Body of pancreas (tissue), 4 donors: ENCODE measurements at places on chromosomes 2 and 18.
A peak's percentile ranks its signal among the peaks of the same experiment; 100 is the strongest.

GRCh38 chr2:66456183-66457041, 21.5 kb downstream of the MEIS1 start:
- no peak for DNase-seq
- H3K27ac ChIP-seq: peak overlapping the region; percentile 40
- H3K36me3 ChIP-seq: peaks cover 4% of the 10 kb centered on the region
- H3K4me1 ChIP-seq: peaks cover 79% of the 10 kb centered on the region

- H3K4me1 ChIP-seq: peaks cover 75% of the 10 kb centered on the region
- H3K4me3 ChIP-seq: no peak overlapping the region
- H3K27me3 ChIP-seq: no peaks in the 10 kb centered on the region
- no peak overlapping the region for H3K27ac ChIP-seq
- no peak for DNase-seq
These were observed 5.6 kb downstream of the FOSL2 start for GRCh38 chr2:28398101-28398834.

DNA sequence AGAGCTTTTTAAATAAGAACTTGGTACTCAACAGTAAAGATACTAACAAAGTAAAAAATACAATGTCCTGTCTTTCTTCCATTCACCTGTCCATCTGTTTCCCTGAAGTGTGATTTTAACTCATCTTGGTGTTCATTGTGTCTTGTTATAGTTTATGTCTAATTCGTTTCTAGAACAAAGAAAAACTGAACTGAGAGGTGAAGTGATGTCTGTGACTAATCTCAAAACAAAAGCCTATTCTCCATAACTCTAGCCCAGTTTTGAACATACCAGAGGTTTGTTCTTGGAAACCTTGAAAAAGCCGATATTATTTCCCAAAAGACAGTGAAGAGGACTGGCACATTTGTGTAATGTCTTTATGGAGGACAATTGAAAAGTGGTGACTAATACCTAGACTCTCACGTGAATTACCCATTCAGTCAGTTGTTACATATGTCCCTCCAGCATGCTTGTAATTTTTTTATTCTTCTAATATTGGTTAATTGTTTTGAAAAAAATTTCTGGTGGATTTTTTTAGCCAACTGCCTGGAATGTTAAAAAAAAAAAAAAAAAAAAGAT, 725.8 kb downstream of the SATB2 start:
- H3K36me3 ChIP-seq: no peaks in the 10 kb centered on the region
- H3K27ac ChIP-seq: no peak overlapping the region
- no peak overlapping the region for H3K4me3 ChIP-seq
- no peaks in the 10 kb centered on the region for H3K27me3 ChIP-seq

GRCh38 chr18:27887711-27888495, 289.0 kb downstream of the CDH2 start:
- no peak for DNase-seq
- H3K4me1 ChIP-seq: no peaks in the 10 kb centered on the region
- H3K27ac ChIP-seq: no peak overlapping the region
- H3K4me3 ChIP-seq: no peak overlapping the region
- no peaks in the 10 kb centered on the region for H3K36me3 ChIP-seq

DNA sequence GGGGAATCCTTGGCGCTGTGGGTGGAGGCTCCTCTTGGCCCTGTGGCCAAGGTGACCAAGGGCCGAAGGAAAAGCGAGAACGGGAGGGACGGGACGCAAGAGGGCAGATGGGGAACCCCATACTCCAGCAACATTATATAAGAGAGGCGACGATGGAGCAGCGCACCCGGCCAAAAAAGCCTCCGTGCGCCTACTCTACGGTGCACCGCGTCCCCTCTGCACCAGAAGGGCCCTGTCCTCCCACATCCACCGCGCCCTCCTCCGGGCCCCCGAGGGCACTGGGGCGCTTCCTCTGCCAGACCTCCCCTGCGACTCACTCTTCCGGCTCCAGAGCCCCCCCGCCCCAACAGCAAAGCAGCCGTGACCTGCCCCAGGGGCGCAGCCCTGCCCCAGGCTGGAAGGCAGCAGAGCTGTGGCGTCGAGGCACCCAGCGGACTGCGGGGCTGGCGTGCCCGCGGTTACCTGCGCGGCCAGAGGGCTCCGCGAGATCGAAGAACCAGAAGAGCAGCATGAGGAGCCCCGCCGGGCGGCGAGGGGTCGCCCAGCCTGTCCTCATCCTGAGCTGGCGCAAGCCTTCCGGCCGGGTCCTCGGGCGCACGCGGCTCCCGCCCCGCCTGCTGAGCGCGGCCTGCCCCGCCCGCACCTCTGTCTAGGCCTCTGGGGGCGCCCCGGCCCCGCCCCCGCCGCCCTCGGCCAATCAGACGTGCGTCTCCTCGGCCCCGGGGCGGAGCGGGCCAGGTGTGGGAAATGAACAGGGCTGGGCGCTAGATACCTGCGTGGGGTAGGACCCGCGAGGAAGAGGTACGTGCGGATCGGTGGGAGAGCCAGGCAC, 106.3 kb upstream of the CD302 start:
- no peaks in the 10 kb centered on the region for H3K27me3 ChIP-seq
- H3K36me3 ChIP-seq: no peaks in the 10 kb centered on the region
- DNase-seq: peak; percentile 68

- peak overlapping the region; percentile 92 for H3K4me3 ChIP-seq
- H3K4me1 ChIP-seq: peaks cover 32% of the 10 kb centered on the region
- H3K36me3 ChIP-seq: no peaks in the 10 kb centered on the region
- peak; percentile 66 for DNase-seq
These were observed 947 bp downstream of the ITSN2 start for GRCh38 chr2:24359129-24360049.

DNA sequence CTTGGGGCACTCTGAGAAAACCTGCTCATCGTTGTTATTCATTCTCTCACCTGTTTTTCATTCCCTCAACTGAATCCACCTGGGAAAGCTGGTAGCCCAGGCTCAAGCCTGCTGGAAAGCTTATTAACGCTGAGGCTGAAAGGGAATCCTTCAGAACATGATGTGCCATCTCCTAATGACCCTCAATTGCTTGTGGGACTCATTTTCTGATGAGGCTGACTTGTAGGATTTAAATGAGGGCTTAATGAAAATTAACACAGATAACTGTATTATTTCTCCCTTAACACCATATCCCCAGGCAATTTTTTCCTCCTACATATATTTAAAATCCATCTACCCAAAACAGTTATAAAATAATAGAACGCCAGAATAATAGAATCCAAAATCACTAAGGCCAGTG, 162.7 kb upstream of the ACAA2 start:
- no peak overlapping the region for H3K27ac ChIP-seq
- H3K4me3 ChIP-seq: no peak overlapping the region
- H3K36me3 ChIP-seq: no peaks in the 10 kb centered on the region
- no peak for DNase-seq
- H3K27me3 ChIP-seq: no peaks in the 10 kb centered on the region
- H3K4me1 ChIP-seq: no peaks in the 10 kb centered on the region

- DNase-seq: no peak
- H3K4me3 ChIP-seq: no peak overlapping the region
- H3K27me3 ChIP-seq: no peaks in the 10 kb centered on the region
These were observed 87.5 kb downstream of the MSH2 start for GRCh38 chr2:47490406-47490805.

DNA sequence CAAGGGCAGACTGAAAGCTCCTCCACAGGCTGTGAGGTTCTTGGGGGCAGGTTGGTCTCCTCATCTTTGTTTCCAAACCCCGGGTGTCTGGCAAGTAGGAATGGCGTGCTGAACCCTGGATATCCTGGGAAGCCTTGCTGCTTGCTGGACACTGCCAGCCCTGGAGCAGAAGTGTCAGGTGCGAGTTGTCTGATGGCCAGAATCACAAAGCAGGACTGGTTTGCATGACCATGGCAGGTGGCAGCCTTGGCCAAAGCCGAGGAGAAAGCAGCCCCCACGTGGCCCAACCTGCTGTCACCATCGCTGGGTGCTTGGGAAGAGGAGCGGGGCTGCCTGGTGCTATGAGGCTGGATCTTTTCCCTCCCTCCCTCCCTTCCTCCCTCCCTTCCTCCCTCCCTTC, 309.5 kb upstream of the HS6ST1 start:
- no peak for DNase-seq
- H3K36me3 ChIP-seq: no peaks in the 10 kb centered on the region
- no peak overlapping the region for H3K27ac ChIP-seq
- no peaks in the 10 kb centered on the region for H3K27me3 ChIP-seq

DNA sequence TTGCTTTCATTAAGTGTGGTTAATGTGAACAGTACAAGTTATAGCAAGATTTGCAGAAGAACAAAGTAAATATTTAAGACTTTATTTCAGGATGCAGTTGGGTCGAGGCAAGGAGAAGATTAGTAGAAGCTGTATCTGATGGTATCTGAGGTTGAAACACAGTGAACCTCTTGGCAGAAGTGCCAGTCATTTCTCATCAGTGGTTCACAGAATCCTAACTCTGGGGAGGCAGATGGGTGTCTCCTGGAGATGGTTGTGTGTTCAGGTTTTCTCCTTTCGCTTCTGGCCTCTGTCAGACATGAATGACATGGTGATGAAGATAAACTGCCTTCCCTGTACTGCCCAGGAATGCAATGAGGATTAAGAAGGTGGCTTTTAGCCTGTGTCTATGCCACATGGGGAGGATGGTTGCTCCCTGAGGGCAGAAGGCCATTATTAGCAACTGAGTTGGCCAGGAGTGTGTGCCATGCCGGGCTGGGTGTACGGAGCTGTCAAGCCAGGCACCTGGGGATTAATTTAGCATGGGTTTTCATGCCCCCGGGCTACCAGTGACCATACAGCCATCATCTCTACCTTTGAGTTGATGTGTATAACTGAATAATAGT, 28.0 kb downstream of the MGAT5 start:
- peaks cover 8% of the 10 kb centered on the region for H3K4me1 ChIP-seq
- no peak overlapping the region for H3K4me3 ChIP-seq
- H3K27ac ChIP-seq: no peak overlapping the region
- no peak for DNase-seq
- no peaks in the 10 kb centered on the region for H3K27me3 ChIP-seq

DNA sequence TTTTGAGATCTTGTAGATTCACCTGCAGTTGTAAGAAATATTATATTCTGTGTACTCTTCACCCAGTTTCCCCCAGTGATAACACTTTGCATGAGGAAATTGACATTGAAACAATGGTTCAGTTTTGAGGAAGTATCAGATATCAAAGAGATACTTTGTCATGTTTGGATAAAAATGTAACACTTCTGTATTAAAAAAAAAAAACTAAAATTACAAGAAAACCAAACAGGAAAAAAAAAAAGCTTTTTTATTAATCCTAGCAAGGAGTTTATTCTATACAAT, 204.0 kb downstream of the ARL4C start:
- no peaks in the 10 kb centered on the region for H3K27me3 ChIP-seq
- H3K36me3 ChIP-seq: no peaks in the 10 kb centered on the region
- H3K27ac ChIP-seq: no peak overlapping the region

GRCh38 chr2:29115797-29116781, 874 bp downstream of the CLIP4 start:
- H3K27me3 ChIP-seq: no peaks in the 10 kb centered on the region
- H3K36me3 ChIP-seq: no peaks in the 10 kb centered on the region
- H3K4me1 ChIP-seq: peaks cover 32% of the 10 kb centered on the region
- DNase-seq: peak; percentile 43

DNA sequence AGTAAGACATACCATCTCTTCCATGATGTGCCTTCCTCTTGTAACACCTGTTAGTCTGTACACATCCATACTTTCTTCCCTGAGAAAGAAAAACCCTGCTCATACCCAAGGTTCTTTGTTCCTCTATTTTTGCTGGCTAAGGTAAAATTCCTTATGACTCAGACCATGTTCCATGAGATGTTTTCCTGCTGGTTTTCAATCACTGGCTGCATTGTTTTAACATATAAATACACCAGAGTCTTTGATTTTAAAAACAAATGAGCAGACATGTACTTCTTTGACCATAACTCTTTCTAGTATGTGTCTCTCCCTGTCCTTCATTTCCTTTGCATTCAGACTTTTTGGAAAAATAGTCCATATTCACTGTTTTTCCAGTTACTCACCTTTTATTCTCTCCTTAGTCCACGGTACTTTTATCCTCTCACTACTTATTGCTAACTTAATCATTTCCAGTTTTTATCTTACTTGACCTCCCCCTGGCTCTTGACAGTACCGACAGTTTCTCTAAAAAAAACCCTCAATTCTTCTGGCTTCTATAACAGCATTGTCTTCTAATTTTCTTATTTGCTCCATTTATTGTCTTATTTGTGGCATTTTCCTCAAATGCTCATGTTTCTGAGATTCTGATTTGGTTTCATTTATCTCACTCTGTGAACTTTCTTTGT, 4.3 kb downstream of the VAPA start:
- H3K27me3 ChIP-seq: no peaks in the 10 kb centered on the region
- H3K36me3 ChIP-seq: no peaks in the 10 kb centered on the region
- H3K4me3 ChIP-seq: no peak overlapping the region
- H3K4me1 ChIP-seq: peaks cover 72% of the 10 kb centered on the region
- DNase-seq: no peak

DNA sequence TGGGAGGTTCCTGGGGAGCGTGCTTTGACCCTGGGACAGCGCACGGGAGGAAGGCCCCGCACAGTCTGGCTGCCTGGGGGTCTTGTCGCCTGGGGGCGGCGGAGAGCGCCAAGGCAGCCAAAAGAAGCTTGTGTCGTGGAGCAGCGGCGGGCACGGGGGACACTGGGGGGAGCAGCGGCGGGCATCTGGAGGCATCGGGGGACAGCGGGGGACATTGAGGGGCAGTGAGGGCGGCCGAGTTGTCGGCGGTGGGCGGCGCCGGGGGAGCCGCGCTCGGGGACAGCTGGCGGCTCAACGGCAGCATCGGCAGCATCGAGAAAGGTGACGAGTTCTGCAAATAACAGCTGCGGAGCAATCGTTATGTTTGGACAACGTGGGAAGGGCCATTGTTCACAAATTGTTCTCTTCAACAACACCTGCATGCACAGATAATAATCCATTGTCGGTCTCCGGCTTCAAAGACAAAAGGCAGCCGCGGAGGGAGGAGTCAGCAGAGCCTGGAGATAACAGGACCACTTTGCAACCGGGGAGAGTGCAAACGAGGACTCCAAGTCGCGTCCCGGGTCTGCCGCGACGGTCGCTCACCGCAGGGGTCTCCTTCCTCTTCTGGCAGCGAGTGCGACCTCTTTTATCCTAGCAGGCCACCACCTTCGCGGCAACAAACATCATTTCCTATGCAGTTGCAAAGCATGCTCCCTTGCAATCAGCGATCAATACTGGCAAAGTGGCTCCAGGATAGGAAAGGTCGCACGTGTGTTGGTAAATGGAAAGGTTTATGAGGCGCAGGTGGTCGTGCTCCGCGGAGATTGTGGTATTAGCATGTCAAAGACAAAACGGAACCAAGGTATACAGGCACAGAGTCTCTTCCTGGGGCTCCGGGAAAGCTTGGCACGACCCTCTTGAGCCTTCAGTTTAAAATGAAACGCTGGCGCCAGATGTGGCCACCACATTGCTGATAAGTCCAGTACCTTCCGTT, 132.3 kb upstream of the DLX2 start:
- no peak overlapping the region for H3K4me3 ChIP-seq
- no peaks in the 10 kb centered on the region for H3K27me3 ChIP-seq
- peaks cover 25% of the 10 kb centered on the region for H3K4me1 ChIP-seq
- no peak overlapping the region for H3K27ac ChIP-seq

- H3K4me3 ChIP-seq: no peak overlapping the region
- H3K4me1 ChIP-seq: no peaks in the 10 kb centered on the region
- H3K27me3 ChIP-seq: no peaks in the 10 kb centered on the region
- no peaks in the 10 kb centered on the region for H3K36me3 ChIP-seq
- H3K27ac ChIP-seq: no peak overlapping the region
- DNase-seq: no peak
These were observed 109.2 kb downstream of the FSHR start for GRCh38 chr2:49045083-49045482.

GRCh38 chr2:43197588-43197896, 28.9 kb downstream of the ZFP36L2 start:
- H3K4me3 ChIP-seq: no peak overlapping the region
- DNase-seq: no peak
- peaks cover 43% of the 10 kb centered on the region for H3K4me1 ChIP-seq
- no peak overlapping the region for H3K27ac ChIP-seq

GRCh38 chr2:3122525-3122924, 255.1 kb downstream of the EIPR1 start:
- no peak for DNase-seq
- H3K27me3 ChIP-seq: no peaks in the 10 kb centered on the region
- no peak overlapping the region for H3K4me3 ChIP-seq
- H3K36me3 ChIP-seq: no peaks in the 10 kb centered on the region
- H3K27ac ChIP-seq: no peak overlapping the region
- no peaks in the 10 kb centered on the region for H3K4me1 ChIP-seq
